Activated T-helper 17 cell treated with anti-CD3 and anti-CD28 coated beads, Interleukin-2, amount 50 U/mL, for 72 hours (primary cell): ENCODE measurements at places on chromosomes 2 and 18. TPM values are rescaled to one million over a fixed set of nuclear protein-coding genes. Genes with fewer than 3 reads are reported as not detected.
A peak's percentile ranks its signal among the peaks of the same experiment; 100 is the strongest.

GRCh38 chr2:29706171-29706720, 215.1 kb downstream of the ALK start:
- no peak for ATAC-seq

DNA sequence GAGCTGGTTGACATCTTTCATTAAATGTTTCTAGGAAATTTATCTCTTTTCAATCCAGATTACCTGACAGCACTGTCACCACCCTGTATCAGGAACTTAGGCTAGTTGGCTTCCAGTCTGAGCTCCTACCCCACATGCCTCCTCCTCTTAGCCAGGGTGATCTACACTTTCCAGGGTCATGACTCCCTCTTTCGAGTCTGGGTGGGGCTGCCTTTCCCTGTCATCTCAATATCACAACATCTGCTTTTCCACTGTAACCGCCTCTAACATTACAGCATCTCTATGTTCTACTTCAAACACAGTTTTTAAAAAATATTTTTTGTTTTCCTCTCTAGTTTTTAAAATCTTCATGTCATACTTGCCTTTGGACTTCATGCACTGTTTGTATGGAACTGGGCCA, 129.2 kb downstream of the RBMS1 start:
- no peak for ATAC-seq

DNA sequence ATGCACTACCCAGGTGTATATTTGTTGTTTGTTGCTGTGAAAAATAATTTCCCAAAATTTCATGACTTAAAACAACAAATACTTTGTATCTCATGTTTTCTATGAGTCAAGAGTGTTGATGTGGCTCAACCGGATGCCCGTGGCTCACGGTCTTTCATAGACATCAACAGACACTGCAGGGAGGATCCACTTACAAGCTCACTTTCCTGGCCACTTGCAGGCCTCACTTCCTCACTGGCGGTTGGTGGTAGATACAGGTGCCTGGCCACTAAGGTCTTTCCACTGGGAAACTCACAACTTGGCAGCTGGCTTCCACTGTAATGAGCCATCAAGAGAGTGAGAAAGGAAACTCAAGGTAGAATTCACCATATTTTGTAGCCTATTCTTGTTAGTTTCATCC, 662.9 kb downstream of the IRS1 start:
- no peak for ATAC-seq

DNA sequence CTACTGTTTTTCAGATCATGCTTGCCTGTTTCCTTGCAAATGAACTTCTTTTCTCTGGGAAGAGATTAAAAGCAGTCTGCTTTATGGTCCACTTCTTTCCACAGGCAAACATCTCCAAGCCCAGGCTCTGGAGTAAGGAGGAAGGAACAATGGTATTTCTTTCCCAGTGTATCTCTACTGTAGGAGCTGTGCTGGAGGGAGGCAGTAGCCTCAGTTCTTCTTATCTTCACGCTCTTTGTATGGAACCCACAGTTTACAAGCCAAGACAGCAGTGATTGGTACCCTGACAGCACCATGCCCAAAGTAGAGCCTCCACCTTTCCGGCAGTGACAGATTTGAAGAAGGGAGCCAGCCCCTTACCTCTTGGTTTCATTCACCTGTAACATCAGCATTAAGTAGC, 35.2 kb downstream of the SPOPL start:
- no peak for ATAC-seq

DNA sequence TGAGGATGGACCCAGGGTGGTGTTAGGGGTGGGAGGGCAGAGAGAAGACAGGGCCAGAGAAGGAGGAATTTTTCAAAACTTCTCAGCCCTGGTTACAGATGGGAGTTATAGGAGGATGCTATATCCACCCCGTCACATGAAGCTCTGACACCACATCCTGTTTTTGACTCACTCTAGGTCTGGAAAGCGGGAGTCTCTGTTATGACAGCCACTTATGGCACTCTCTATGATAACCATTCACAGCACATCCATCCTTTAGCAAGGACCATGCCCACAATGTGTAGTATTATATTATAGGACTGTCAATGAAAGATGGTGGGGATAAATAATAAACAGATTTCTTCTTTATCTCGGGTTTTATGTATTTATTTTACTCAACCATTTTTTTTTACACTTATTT, 461.2 kb downstream of the CDH2 start:
- no peak for ATAC-seq

- peak; percentile 23 for ATAC-seq
These were observed 18.8 kb downstream of the FSIP2 start for GRCh38 chr2:185757356-185757755.

- ATAC-seq = no peak
These were observed 265.4 kb downstream of the SS18 start for GRCh38 chr18:25825056-25825455.

GRCh38 chr2:83022631-83023210, 1436.4 kb downstream of the SUCLG1 start:
- ATAC-seq = no peak

DNA sequence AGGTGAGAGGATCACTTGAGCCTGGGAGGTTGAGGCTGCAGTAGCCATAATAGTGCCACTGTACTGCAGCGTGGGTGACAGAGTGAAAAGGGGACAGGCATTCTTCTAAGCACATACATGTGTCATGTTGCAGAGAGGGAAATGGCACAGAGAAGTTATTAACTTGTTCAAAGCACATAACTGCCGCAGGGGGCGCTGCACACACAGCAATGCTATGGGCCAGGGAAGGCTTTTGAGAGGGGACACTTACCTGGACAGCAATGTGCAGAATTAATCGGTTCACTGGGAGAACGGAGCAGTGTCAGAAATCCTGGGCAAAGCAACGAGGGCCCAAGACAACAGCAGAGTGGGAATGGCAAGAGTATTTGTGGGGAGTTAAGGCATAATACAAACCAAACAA, 2.4 kb downstream of the SCYGR8 start:
- no peak for ATAC-seq

- ATAC-seq = no peak
These were observed 46.9 kb downstream of the MAP4K3 start for GRCh38 chr2:39390216-39390615.

DNA sequence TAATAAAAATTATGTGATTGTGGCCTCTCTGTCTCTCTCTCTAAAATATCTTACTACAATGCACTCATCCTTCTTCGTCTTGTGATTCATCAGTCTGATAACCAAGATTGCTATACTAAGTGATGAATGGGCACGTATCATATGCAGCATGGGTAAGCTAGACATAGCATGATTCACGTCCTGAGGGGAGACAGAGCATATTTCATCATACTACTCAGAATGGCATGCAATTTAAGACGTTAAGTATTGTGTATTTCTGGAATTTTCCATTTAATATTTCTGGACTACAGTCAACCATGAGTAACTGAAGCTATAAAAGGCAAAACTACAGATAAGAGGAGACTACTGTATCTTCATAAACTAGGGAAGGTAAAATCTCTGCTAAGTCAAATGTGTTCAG, 97.0 kb upstream of the CD226 start:
- peak; percentile 91 for ATAC-seq

GRCh38 chr18:25053466-25053865, 298.5 kb downstream of the ZNF521 start:
- ATAC-seq = no peak

GRCh38 chr2:143347901-143348414, 218.7 kb downstream of the ARHGAP15 start:
- ATAC-seq = no peak

- ATAC-seq = no peak
These were observed 209.2 kb upstream of the SYT4 start for GRCh38 chr18:43486462-43486861.

GRCh38 chr2:118853651-118854291, 6.3 kb upstream of the EN1 start:
- no peak for ATAC-seq

- no peak for ATAC-seq
These were observed 12.4 kb upstream of the MPV17 start for GRCh38 chr2:27335311-27335710.

DNA sequence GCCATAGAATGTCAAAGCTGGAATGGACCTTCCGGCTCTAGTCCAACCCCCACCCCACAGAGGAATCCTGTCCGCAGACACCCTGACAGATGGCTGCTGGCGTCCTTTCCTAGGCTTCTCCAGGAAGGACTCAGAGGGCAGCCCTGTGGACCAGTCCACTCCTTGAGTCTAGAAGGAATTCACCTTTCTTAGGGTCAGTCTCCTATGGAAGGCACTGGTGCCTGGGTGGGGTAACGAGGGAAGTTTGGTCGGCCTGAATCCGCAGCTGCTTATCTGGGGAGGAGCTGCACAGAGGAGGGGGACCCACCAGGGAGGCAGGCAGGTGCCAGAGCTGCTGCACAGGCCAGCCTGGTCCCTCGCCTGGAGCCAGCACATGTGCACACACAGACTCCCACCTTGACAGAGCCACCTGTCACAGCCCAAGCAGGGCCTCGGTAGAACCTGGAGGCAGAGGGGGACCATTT, 2.5 kb downstream of the DNMT3A start:
- no peak for ATAC-seq

DNA sequence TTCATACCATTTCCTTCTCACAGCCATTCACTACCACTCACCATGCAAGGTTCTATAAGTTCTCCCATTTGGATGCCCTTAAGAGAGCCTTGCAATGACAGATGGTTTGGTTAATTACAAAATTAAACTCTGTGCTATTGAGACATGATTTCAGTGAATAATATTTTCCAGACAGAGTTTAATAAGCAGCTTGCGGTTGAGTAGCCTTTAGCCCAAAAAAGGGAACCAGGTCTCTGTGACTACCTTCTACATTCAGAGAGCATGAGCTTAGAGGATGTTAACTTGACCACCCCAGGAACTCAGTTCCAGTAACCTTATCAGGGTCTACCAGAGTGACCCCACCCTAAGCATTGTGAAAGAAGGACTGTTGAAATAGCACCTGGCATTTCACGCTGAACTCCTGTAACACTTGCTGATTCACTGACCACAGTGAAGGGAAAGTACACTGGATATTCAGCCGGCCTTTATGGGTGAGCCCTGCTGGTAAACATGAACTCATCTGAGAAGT, 1173.1 kb upstream of the ZEB2 start:
- no peak for ATAC-seq

- no peak for ATAC-seq
These were observed 118.6 kb upstream of the LRATD1 start for GRCh38 chr2:14513903-14514302.

GRCh38 chr2:71826299-71826698, 321.4 kb downstream of the CYP26B1 start:
- ATAC-seq = no peak

DNA sequence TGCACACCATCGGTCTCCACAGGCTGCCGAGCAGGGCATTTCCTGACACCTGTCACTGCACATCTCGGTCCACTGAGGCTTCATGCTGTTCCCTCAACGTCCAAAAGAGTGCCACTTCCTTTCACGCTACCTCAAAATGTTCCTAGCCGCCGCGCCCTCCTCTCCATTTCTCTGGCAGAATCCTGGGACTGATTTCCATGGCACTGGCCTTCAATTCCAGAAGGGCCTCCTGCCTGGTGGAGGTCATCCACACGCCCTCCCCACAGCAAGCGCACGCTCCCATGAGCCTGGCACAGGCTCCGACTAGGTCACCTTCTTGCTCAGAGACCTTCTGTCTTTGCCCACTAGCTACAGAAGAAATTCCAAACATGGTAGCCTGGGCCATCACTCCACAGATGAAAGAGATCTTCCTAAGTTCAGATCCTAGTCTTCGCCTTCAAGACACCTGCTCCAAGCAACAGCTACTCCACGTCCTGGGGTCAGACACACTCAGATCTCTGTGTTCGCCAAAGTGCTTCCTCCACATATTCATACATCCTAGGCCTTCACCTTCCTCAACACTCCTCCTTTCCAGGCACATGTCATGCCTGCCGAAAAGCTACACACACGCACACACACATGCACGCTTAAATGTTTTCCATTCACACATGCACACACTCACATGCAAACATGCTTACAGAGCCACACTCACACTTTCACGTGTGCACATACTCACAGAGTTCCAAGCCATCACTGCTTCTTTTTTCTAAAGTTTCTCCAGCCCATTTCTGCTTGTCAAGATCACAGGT, 94.0 kb downstream of the PXDN start:
- no peak for ATAC-seq

- no peak for ATAC-seq
These were observed 1.3 kb upstream of the CLIP4 start for GRCh38 chr2:29113891-29114321.

DNA sequence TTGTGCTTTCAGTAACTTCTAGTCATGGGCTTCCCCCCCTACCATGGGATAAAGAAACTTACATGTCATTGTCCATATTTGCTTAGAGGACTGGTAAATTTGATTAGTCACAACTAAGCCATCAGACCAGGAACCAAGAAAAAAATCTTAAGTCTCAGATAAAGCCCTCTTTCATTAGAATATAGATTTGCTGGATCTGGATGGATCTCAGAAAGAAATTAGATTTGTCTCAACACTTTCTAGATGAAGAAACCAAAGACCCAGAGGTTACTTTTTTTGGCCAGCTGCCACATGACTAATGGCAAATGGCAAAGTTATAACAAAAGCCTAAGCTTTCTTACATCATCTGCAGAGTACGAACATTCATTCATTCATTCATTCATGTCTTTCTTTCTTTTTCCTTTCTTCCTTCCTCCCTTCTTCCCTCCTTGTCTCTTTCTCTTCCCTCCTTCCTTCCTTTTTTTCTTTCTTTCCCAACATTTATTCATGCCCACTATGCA, 60.2 kb downstream of the CDCA7 start:
- no peak for ATAC-seq

DNA sequence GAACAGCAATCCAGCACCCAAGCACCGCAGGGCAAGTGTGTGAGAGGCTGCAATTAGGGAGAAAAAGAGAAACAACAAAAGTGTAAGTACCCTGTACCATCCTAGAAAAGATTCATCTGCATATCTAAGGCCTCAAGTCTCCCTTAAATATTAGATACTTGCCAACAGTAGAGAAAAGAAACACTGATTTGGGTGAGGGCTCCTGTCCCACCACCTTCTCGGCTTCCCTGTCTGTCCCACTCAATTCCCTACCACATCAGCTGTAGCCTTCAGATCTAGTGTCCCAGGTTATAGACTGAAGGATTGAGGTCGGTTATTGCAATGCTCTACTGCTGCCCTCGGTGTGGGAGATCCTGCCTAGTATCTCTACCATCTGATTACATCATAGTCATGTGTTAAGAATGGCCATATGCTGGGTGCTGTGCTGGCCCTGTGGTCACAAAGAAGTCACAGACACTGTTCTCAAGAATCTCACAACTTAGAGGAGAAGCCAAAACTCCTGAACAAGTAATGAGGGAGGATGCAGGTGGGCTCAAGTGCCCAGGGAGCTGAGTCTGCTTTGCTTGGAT, 2.5 kb downstream of the RAX start:
- no peak for ATAC-seq

- ATAC-seq = no peak
These were observed 46.0 kb upstream of the FAM136A start for GRCh38 chr2:70347831-70348230.

- peak; percentile 83 for ATAC-seq
These were observed 431.8 kb upstream of the SPHKAP start for GRCh38 chr2:228613133-228613850.

The GALR1 gene
- not detected for total RNA-seq

The TBR1 gene
- 0.06 TPM for total RNA-seq

The SERPINB4 gene
- total RNA-seq = not detected

The ITM2C gene
- total RNA-seq = 45.0 TPM

The HOXD1 gene
- total RNA-seq = not detected

The LYG1 gene
- total RNA-seq = 0.58 TPM

The CYP27A1 gene
- 0.66 TPM for total RNA-seq

The TUBA4B gene
- total RNA-seq = not detected

The ITGB6 gene
- not detected for total RNA-seq

The CFAP65 gene
- not detected for total RNA-seq

The KRTCAP3 gene
- 2.6 TPM for total RNA-seq

The REG3G gene
- total RNA-seq = not detected

The MBOAT2 gene
- total RNA-seq = 6.3 TPM

The MOGAT1 gene
- not detected for total RNA-seq

The C18orf63 gene
- not detected for total RNA-seq

The PSMA8 gene
- 0.58 TPM for total RNA-seq

The UGT1A8 gene
- total RNA-seq = 0.42 TPM

The BOLL gene
- not detected for total RNA-seq
